Muscle of back (tissue), 13 donors: ENCODE measurements at places on chromosomes 7 and 10.

DNA sequence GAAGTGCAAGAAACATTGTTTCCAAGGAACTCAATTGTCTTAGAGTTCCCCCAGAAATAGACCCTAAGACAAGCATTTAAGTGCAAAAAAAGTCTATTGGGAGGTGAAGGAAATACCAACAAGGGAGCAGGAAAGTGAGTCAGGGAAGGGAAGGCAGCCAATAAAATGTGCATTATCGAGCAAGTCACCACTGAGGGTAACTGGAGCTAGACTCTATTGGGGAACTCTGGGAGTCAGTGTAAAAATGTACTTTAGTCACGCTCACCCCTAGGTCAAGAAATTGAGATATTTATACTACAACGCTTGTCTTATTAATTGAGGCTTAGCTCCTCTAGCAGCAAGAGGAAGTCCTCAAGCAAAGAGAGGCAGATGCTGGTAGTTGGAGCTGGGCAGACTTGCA is 137.7 kb downstream of the RTKN2 start:
- no peak for DNase-seq

DNA sequence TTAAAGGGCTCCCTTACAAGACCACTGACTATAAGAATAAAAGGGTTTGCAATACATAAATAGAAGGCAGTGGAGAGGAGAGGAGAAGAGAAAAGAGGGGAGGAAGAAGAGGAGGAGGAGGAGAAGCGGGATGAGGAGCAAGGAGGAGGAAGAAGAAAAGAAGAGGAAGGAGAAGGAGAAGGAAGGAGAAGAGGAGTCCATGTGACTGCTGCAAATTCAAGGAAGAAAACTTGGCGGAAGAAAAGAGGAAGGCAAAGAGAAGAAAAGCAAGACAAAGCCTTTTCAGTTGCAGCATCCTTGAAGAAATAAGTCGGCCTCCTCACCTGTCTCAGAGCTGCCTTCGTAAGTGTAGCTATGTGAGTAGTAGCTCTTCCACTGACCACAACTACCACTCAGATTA is 22.6 kb downstream of the ASAH2 start:
- DNase-seq = no peak

- no peak for DNase-seq
These were observed 22.0 kb upstream of the ANKRD2 start for GRCh38 chr10:97550336-97551149.

- peak; percentile 17 for DNase-seq
These were observed 90.9 kb upstream of the PIP4K2A start for GRCh38 chr10:22805304-22805703.

- DNase-seq = peak; percentile 66
These were observed 134.3 kb downstream of the GRK5 start for GRCh38 chr10:119341459-119342301.

DNA sequence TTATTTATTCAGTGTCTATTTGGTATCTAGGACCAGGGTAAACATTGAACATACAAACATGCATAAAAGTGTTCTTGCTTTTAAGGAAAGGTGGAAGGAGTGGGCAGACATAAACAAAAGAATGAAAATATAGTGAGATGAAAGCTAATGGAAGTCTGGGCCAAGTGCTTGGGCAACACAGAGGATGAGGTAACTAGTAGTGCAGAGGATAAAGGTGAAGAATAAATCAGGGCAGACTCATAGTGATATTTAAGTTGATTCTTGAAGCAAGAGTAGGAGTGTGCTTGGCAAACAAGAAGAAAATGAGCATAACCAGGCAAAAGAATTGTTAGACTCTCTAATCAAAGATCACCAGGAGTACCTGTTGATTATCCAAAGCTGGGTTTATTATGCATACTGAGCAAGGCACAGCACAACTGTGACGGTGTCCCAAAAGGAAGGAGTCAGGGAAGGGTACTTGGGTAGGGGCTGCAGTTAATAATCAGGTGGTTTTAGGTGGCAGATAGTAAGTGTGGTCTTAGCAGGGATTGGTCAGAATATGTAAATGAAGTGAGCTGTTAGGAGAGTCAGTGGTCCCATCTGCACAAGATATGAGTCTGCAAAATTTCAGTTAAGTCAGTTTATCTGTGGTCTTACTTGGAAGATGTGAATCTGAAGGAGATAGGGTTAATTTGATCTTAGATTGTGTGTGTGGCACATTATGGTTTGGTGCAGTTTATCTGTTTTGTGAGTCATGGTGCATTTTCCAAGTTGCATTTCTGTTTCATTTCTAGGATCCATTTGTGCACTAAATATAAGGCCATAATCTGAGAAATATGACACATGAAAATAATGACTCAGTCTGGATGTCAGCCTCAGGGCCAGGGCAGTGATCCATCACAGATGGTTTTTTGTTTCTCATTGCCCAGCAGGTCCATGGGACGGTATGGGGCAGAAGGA is 30.6 kb upstream of the TAX1BP1 start:
- DNase-seq = no peak

DNA sequence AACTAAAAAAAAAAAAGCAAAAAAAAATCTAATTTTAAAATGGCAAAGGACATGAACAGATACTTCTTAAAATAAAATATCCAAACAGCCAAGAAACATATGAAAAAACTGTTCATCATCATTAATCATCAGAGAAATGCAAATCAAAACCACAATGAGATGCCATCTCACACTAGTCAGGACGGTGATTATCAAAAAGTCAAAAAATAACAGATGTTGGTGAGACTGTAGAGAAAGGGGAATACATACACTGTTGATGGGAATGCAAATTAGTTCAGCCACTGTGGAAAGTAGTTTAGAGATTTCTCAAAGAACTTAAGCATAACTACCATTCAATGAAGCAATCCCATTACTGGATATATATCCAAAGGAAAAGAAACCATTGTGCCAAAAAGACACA is 30.2 kb downstream of the COBL start:
- no peak for DNase-seq

GRCh38 chr7:82319674-82320118 is 123.9 kb downstream of the CACNA2D1 start:
- DNase-seq = peak; percentile 74

DNA sequence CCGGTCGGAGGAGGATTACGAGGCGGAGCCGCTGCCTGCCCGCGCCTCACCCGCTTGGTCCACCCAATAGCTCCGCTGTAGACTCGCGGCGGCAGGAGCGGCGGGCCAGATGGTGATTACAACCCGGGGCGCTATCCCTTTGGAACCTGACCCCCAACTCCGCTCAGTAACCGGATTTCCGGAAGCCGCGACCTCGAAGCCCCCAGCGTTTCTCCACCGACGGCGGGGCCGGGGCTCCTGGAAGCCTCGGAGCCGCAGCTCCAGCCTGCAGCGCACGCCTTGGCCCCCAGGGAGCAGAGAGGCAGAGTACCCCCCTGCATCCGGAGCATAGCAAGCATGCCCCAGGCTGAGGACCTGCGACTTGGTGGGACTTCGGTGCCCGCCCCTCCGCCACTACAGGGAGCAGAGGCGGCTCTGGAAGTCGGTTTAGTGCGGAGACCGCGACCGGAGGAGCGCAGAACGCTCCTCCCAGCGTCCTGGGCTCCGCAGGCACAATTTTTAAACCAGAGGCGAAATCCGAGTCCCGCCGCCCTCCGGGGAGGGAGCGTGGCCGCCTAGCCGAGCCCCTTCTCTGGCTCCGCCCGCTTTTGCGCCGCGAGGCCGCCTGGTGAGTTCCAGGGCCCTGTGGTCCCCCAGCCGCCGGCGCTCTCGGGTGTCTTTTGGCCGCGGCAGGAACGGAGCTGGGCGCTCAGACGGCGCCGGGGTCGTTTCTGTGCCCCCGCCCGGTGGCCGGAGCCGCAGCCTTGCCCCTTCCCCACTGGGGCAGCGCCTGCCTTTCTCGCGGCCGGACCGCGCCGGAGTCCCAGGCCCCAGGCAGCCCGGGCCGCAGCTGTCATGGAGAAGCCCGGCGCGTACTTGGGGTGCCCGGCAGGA is 28.2 kb upstream of the BMS1 start:
- peak; percentile 24 for DNase-seq

DNA sequence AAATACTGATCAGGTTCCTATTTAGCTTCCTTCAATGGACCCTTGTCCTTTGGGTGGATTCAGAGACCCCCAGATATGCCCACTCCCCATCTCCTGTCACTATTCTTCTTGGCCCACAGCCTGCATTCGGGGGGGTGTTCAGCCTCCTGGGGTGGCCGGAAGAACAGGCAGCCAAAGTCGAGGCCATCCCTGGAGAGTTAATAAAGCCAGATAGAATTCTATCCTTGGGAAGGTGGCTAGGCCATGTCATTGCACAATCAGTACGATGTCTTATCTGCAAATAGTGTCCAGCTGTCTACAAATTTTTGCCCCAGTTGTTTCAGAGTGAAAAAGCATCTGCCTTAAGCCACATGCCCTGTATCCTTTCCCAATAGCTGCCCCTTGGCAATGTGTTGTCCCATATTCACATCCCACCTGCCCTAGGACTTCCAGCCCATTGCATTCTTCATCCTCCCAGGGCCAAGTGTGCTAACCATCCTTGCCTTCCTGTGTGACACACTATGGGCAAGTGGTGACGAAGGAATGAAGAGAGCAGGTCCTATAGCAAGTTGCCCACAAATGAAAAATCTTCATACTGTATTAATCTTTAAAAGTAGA is 9.9 kb upstream of the FAM107B start:
- DNase-seq = no peak

DNA sequence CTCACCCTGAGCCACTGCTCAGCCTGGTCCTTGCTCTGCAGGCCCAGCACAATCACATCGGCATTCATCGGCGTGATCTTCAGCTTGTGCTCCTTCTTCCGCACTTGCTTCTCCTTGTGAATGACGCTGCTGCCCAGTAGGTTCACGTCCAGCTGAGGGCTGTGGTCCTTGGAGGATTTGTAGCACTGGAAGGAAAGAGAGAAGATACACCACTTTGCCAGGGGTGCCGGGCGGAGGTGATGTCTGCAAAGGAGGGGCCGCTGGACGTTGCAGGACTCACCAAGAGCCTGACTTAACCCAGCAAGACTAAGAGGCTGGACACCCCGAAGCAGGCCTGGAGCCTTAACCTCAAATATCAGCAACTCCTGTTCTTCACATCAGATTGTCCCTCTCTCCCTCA is 74.8 kb downstream of the VWA2 start:
- DNase-seq = no peak

GRCh38 chr10:31707093-31708039 is 221.3 kb downstream of the ARHGAP12 start:
- peak; percentile 68 for DNase-seq

DNA sequence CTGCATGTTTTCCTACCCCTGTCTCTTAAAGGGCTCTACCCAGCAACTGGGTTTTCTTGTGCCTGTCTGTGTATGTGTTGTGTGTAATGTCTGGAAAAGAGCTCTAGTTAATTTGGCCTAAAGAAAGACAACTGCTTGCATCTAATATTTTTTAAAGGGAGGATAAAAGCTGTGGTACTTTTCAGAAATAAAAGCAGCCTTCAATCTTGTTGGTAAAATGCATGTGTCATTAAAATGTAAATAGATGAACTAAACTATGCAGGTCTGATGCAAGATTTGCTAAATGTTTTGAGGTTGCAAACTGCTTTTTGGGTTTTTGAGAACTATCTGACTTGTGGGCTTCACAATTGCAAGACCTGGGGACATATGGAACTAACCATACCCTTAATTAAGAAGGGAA is 445.3 kb downstream of the HTR7 start:
- DNase-seq = no peak

DNA sequence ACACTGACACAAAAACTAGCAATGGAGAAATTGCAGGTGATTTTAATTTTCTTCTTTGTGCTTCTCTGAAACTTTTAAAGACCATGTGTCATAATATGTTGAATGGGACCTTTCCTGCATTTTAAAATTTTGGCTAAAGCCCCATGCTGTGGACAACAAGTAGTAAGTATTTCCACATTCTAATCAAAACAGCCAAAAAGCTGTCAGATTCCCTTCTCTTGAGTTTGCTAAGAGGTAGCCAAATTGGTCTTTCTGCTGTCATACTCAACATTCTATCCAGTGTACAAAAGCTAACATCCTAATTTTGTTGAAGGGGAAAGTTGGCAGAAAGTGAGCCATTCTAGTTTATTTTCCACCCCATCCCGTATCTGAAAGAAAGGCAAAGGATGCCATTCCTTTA is 447.6 kb downstream of the TFEC start:
- peak; percentile 32 for DNase-seq

DNA sequence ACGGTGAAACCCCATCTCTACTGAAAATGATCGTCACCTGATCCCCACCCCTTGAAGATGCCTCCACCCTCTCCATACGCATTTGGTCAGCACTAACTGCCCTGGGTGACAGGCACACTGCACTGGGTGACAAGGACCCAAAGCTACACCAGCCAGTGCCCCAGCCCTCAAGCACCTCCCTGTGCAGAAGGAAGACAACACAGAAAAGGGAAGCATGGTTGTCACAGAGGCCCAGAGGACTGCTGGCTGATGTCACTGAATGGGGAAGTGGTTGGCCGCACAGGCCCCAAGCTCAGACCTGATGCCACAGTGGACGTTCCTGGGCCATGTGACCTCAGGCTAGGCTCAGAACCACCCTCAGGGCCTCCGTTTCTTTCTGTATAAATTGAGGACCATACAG is 4.2 kb upstream of the PILRA start:
- DNase-seq = no peak
